Tibial artery (tissue), 4 donors: ENCODE measurements at places on chromosomes 13 and 19.
A peak's percentile ranks its signal among the peaks of the same experiment; 100 is the strongest.

GRCh38 chr13:59890054-59890453 lies 273.7 kb downstream of the DIAPH3 start:
- no peak for DNase-seq

DNA sequence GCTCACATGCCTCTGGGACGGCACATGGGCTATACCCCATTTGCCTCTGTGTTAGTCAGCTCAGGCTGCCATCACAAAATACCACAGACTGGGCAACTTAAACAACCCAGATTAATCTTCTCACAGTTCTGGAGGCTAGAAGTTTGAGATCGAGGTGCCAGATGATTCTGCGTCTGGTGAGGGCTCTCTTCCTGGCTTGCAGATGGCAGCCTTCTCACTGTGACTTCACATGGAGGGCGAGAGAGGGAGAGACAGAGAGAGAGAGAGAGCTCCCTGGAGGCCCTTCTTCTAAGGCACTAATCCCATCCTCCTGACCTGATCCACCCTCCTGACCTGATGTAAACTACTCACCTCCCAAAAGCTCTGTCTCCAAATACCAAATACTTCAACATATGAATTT lies 55.0 kb downstream of the GPR12 start:
- no peak for DNase-seq

- peak; percentile 27 for DNase-seq
Observed at GRCh38 chr13:95642028-95642621, 2.4 kb downstream of the DZIP1 start.

DNA sequence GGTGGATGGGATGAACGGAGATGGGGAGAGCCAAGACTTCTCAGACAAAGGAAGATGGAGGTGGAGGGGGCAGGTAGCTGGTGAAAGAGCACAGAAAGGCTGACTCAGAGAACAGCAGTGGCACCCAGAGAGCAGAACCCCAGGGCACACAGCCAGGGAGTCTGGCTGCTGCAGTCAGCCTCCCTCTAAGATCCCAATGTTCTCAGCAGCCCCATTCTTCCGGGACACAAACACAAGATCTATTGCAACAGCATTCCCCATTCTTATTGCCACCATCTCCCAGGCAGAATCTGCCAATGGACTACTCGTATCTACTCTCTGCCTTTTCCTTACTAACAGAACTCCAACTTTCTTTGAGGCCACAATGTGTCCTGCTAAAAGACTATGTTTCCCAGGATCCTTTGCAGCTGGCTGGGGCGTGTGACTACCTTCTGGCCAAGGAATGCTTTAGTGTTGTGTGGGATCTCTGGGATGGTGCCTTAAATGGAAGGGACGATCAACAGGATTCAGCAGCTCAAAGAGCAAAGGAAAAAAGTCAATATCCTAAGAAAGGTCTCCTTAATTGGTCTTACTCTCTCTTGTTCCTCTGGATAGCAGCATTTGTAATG lies 7.5 kb downstream of the THAP8 start:
- no peak for DNase-seq

DNA sequence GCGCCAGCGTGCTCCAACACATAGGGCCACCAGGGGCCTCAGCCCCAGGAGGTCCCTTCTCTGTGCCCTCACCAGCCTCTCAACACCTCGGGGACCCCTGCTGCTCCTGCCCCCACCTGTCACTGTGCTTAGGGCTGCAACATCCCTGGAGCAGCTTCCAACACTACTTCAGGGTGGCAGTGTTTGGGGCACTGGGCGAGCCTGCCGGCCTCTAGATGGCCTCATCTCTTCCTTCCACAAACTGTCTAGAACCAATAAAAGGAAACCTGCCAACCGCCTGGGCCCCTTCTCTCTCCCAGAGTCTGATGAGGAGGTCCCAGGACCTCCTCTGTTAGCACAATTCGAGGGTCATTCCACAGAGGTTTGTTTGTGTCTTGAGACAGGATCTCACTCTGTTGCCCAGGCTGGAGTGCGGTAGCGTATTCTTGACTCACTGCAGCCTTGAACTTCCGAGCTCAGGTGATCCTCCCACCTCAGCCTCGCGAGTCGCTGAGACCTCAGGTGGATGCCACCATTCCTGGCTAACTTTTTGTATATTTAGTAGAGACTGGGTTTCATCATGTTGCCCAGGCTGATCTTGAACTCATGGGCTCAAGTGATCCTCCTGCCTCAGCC lies 10.1 kb upstream of the SHD start:
- DNase-seq = no peak

GRCh38 chr13:97165502-97166425 lies 56.4 kb upstream of the MBNL2 start:
- no peak for DNase-seq

GRCh38 chr19:355134-355533 lies 10.5 kb upstream of the MIER2 start:
- no peak for DNase-seq

DNA sequence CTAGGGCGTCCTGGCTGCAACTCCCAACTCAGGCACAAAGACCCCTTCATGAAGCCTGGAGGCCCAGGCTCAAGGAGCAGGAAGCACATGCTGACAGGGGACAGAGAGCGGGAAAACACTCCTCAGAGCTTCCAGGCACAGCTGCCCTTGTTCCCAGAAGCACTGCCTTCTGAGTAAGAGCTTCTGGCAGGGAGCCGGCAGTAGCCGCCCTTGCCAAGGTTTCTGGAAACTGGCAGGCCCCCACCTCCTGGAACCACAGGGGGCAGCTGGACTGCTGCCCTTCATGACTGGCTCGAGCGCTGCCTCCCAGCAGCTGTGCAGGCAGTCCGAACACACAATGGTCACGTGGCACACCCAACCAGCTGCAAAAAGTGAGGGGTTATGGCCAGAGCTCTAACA lies 33.6 kb upstream of the EPHX3 start:
- peak; percentile 98 for DNase-seq

DNA sequence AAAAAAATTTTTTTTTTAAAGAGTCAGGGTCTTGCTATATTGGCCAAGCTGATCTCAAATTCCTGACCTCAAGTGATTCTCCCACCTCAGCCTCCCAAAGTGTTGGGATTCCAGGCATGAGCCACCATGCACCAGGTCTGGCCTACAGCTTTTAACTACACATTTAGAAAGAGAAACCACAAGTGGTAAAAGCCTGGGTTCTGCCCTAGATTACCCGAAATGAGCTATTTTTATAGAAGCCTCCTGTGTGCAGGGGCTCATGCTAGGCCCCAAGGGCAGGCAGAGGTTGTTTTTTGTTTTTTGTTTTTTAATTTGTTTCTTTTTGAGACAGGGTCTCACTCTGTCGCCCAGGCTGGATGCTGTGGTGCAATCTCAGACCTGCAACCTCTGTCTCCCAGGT lies 14.0 kb upstream of the MYADM start:
- no peak for DNase-seq

- DNase-seq = no peak
Observed at GRCh38 chr19:15196360-15197005, 4.3 kb downstream of the NOTCH3 start.

- DNase-seq = peak; percentile 90
Observed at GRCh38 chr19:3336680-3337523, 29.5 kb upstream of the NFIC start.

DNA sequence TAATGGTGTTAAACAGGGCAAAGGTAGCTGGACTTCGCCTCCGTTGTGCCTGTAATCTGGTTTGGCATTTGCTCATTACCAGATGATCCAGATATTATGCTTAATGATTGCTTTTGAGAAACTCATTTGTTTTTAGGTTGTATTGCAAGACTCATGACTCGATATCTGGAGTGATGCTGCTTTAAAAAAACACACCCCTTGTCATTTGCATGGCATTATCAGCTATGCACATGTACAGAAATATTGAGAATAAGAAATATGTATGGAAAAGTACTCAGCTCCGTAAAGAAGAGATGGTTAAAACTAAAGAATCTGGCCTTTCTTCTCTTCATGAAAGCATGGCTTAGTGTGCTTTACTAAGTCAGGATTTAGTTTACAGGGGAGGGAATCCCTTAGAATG lies 95.0 kb downstream of the ARHGEF7 start:
- no peak for DNase-seq

DNA sequence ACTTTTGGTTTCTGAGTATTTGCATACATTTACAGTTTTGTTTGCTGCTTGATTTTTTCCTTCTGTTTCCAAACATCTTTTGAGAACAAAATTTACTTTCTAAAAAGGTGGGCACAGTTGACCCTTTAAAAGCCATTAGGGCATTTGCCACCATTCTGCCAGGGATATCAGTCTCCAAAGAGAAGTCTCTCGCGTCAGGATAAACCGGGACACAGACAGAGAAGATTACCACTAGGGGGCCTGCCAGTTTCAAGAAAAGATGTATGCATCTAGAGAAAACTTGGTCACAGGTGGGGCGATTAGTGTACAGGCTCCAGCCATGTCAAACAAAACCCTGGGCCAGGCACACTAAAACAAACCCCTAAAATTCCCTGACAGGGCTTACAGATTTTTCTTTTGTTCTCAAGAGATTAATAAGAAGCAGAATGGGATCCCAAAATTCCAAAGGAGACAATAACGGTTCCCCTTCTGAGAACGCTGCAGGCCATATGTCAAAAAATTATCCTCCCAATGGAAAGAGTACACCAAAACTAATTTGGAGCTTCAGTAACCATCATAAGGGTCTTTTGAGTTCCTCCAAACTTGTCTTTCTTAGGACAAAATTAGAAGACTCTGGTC lies 10.7 kb upstream of the PABPC3 start:
- no peak for DNase-seq

DNA sequence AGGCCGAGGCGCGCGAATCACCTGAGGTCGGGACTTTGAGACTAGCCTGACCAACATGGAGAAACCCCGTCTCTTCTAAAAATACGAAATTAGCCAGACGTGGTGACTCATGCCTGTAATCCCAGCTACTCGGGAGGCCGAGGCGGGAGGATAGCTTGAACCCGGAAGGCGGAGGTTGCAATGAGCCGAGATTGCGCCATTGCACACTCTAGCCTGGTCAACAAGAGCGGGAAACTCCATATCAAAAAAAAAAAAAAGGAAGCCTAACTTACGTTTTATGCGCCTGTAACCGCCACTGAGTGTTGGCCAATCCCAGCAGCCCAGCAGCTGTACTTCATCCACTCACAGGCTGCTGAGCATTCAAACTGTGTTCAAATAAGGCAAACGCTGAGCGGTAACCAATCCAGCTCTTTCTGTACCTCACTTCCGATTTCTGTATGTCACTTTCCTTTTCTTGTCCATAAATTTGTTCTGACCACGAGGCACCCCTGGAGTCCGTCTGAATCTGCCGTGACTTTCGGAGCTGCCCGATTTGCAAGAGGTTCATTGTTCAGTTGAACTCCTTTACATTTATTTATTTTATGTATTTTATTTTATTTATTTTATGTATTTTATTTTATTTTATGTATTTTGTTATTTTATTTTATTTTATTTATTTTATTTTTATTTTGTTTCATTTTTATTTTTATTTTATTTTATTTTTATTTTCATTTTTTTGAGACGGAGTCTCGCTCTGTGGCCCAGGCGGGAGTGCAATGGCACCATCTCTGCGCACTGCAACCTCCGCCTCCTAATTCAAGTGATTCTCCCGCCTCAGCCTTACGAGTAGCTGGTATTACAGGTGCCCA lies 18.2 kb downstream of the DPRX start:
- DNase-seq = no peak

- no peak for DNase-seq
Observed at GRCh38 chr13:34303346-34303745, 485.4 kb downstream of the RFC3 start.

DNA sequence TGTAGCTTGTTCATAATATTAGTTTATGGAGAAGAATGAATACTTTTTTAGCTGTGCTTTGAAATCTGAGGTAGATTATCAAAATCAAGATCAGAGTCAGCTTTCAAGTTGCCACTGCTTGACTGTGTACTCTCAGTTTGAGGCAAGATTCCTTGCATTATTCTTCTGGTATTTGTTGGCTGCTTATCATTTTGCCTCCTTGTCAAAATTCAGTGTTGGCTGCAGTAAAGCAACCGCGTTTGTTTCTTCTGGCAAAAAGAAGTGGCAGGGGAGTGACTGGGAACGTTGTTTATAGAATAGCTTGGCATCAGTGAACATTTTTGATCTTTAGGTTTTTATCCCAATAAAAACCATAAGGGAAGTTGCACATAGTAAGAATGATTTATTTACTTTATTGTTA lies 419.3 kb upstream of the GPC6 start:
- no peak for DNase-seq

GRCh38 chr13:70568571-70568970 lies 460.3 kb upstream of the KLHL1 start:
- DNase-seq = no peak

DNA sequence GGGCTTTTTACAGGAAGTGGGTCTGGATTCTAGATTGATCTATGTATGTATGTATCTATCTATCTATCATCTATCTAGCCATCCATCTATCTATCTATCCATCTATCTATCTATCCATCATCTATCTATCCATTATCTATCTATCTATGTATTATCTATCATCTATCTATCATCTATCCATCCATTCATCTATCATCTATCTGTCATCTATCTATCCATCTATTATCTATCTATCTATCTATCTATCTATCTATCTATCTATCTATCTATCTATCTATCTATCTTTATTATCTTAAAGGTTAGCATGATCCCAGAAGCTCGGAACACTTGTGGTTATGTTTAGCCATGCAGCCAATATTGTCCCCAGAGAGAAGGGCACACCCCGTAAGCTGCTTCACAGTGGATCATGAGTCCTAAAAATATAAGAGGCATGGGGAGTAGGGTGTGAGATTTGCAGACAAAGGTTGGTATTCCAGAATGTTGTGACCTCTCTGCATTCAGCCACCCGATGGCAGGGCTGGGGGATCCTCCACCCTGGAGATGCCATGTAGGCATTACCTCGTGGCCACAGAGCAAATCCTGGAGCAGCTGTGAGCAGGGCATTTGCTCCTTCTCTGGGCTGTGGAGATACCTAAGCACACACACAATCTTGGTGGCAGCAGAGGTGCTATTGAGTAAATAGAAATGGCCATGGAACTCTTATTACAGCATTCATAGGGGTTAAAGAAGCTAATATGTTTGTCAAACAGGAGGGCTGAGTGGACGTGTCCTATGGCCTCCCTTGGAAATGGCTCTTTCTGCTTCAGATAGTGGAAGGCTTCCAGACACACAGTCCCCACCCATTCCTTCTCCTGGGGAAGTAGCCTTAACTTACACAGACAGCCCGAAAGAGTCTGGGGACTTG lies 310.0 kb upstream of the TSHZ3 start:
- no peak for DNase-seq

DNA sequence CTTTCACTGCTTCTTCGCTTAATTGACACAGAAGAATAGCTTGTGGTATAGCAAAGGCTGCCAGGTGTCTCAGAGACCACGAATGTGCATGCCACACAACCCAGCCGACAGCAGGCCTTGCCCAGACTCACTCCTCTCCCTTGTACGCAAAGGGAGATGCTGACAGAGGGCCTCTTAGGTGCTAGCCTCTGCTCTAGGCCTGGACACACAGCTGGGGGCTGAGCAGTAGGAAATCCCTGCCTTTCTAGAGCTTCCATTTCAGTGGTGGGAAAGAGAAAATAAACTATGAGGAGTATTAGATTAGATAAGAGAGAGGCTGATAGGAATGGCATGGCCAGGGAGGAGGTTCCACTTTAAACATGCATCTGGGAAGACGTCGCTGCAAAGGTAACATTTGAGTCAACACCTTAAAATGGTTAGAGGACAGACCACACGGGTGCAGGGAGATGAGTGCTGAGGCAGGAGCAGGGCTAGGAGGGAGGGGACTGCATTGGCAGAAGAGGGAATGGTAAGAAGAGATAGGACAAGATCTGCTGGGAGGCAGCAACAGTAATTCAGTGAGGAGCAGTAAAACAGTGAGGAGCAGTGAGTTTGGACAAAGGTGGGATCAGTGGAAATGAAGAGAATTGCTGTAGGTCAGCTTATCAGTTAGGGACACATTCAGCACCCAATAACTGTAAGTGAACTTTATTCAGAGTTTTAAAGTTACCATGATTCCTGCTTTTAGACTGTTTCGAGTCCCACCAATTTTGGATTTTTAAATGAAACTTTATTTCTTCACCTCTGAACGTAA lies 100.0 kb downstream of the RNF17 start:
- no peak for DNase-seq
